Endothelial cell (in vitro differentiated cells): ENCODE measurements at places on chromosomes 7 and 10. TPM values are rescaled to one million over a fixed set of nuclear protein-coding genes. Genes with fewer than 3 reads are reported as not detected.

CASTOR2 gene
- total RNA-seq, result 52.4 TPM

MPP7 gene
- 1.4 TPM for total RNA-seq

SAMD9L gene
- 0.10 TPM for total RNA-seq

GRCh38 chr10:43253461-43254198 lies 13.2 kb downstream of the RASGEF1A start:
- DNase-seq, result no peak

ASB10 gene
- total RNA-seq, result not detected

GRCh38 chr7:71842786-71843185 lies 569.4 kb downstream of the CALN1 start:
- DNase-seq, result no peak

SRGN gene
- 4.7 TPM for total RNA-seq

DNA sequence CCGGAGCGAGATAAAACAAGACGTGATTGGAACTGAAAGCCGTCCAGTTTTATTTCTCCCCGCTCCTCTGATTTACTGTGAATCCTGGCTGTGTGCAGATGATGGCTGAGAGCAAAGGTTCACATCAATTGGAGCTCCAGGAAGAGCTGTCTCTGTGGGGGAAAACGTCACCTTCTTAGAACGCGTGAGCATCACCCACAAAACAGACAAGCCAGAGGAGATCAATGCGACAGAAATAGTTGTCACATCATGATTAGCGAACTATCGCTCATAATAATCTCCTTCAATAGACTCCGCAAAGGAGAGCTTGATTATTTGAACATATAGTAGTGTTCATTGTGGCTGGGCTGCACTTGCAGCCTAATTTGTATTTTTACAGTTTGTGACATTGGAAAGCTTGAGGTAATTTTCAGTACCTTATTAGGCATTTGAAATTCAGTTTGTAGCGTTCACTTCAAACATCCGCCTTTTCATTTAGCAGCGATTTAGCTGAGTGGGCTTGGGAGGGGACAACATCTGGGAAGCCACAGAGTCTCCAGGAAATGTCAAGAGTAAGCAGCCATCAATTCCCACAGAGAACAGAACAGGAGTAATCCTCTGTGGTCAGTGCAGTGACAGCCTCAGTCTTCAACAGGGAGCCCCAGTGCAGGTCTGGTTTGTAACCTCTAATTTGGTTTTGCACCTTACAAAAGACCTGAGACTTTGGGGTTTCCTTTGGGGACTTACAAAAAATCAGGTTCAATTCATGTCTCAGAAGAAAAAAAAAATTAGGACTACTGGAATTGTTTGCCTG lies 276.8 kb upstream of the PFKP start:
- no peak for DNase-seq

DNA sequence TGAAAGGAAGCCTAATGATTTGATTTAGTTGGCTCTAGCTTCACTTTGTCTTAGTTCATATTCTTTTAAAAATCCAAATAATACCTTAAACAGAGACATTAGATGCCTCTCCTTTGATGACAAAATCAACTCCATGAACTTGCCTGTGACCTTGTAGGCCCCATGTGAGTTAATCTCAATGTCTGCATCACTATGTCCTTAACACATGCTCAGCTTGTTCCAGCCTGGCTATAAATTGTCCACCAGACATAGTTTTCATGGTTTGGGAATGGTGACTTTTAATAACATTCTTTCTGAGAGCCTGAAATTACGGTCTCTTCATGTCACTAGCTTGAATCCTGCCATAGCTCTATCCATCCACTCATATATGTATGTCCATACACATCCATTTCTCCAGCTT lies 656.3 kb upstream of the IGFBP3 start:
- DNase-seq, result no peak
